NCI-H2171 (cell line): ENCODE measurements at places on chromosomes 2 and 18.
A peak's percentile ranks its signal among the peaks of the same experiment; 100 is the strongest.

DNA sequence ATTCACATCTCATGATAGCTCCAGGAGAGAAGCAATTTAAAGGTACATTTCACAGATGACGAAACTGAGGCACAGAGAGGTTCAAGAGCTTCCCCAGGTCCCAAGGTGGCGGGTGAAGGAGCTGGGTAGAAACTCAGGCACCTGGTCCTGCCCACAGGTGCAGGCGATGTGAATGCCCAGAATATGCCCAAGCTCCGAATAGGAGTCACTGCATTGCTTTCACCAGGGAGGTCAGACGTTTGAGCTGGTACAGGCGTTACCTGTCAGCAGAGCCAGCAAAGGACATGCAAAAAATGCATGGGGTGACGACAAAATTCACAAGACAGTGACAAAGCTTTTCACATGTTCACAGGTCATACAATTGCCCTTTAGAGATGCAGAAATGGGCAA is 247.9 kb downstream of the HDAC4 start:
- no peak for DNase-seq

GRCh38 chr2:50820176-50820575 is 211.8 kb downstream of the NRXN1 start:
- DNase-seq: peak; percentile 50

GRCh38 chr2:223510713-223511112 is 91.4 kb downstream of the SCG2 start:
- DNase-seq: no peak

DNA sequence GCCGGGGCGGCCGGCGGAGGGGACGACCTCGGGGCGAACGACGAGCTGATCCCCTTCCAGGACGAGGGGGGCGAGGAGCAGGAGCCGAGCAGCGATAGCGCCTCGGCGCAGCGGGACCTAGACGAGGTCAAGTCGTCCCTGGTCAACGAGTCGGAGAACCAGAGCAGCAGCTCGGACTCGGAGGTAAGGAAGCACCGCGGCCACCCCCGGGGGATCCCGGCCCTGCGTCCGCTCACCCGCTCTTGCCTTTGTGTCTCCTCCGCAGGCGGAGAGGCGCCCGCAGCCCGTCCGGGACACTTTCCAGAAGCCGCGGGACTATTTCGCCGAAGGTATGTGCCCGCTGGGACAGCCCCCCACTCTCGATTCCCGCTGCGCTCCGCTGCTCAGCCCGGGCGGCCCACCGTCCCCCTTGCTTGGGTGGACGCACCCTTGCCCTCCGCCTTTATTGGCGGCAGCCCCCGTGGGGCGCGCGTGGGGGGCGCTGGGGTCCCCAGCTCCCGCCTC is 611 bp downstream of the TCF7L1 start:
- no peak for DNase-seq

DNA sequence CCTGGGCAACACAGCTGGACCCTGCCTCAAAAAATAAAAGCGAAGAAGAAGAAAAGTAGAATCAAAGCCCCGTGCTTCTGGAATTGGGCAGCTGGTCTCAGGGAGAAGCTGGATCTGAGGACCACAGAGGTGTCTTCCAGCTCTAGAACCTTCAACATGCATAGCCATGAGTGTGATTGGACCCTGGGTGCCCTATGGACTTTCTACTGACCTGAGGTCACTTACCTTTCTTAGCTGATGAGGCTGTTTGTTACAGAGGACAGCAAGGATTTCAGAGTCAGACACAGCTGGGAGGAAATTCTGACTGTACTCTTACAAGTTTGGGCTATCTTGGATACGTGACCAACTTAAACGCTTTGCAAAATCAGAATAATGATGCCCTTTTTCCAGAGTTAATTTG is 82.4 kb upstream of the GATA6 start:
- DNase-seq: no peak

DNA sequence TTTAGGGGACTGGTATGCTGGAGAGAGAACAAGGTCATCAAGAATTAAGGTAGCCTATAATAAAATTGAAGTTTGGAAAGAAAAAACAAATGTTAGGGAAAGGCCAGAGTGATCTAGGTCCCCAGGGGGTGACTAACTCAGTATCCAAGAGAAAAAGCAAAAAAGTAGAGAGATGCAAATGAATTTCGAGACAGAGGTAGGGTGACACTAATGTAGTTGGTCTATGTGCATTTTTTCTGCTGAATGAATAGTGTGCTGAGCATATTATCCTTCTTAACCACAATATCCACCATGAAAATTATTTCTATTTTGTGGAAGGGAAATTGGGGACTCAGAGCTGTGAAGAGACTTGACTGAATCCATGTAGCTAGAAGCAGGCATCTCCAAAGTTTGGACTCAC is 9.8 kb downstream of the IL36A start:
- DNase-seq: no peak

DNA sequence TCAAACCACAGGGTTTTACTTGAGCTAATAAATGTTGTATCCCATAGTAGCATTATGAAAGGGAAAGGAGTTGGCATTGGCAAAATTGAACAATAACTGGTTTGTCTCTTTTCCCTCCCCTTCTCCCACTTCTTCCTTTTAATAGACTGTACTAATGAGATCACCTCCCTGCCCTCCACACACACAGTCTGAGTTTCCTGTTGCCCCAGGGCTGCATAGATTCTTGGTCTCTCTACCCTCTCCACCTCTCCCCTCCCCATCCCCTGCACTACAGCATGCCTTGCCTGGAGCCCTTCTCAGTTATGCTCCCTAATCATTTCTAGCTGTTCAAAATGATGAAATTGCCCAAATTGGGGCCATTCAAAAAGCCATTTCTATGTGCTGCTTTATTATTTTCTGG is 37.2 kb upstream of the NEMP2 start:
- no peak for DNase-seq

DNA sequence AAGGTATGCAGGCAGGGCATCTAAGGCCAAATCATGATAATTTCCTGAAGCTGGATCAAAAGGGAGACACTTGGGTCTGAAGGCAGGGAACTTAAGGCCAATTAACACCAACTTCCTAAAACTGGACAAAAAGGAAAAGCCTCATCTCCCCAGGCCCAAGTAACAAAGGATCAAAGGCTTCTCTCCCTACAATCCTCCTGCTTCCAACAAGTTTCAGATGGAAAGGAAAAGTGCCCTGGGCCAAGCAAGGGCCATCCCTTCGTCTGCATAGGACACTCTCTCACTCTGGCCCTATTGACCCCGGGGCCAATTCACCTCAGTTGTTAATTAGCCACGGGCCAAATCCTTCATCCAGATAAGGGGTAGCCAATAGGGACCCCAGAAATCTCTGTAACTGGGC is 1335.8 kb upstream of the CDH2 start:
- DNase-seq: no peak

- DNase-seq: no peak
These were observed 129.2 kb downstream of the KLHL29 start for GRCh38 chr2:23513872-23514793.

GRCh38 chr2:239188536-239188935 is 212.3 kb downstream of the HDAC4 start:
- no peak for DNase-seq

DNA sequence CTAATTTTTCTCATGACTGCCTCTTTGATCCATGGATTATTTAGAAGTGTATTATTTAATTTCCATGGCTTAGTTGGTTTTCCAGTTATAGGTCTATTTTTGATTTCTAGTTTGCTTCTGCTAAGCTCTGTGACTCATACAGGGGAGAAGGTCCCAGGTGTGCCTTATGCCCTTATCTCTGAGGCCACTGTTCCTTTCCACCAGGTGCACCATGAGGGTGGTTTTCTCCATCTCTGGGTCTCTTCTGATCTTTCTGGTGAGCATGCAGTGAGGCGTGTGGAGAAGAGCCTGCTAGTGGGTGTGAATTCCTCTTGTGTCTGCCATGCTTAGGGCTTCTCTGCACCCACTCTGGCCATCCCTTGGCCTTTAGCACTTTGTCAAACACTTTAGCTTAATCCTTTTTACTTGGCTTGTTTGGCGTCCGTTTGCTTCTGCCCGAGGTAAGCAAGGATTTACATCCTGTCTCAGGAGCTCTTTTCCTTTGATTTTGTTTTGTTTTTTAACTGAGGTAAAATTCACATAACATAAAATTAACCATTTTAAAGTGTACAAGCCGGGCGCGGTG is 129.8 kb upstream of the ARL4C start:
- DNase-seq: no peak

DNA sequence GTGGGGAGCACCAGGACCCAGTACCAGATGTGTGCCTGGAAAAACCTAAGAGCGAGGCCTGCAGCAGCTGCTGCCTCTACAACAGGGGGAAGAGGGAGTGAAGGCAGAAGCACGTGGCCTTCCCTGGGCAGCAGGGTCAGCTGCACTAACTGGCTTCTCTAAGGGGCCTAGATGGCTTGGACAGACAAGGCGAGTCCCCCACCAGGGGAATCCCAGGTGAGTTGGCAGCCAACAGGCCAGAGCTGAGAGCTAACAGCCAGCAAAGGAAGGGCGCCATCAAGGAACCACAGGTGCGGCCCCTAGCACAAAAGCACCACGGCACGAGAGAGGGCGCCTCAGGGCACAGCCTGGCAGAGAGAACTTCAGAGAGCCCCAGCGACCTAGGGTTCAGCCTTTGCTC is 19.8 kb upstream of the MAL start:
- DNase-seq: no peak

- DNase-seq: no peak
These were observed 29.5 kb downstream of the INPP4A start for GRCh38 chr2:98473995-98474780.

GRCh38 chr2:111919365-111919764 is 21.0 kb downstream of the MERTK start:
- DNase-seq: no peak

- DNase-seq: no peak
These were observed 62.6 kb upstream of the RPL31 start for GRCh38 chr2:100939445-100939844.

DNA sequence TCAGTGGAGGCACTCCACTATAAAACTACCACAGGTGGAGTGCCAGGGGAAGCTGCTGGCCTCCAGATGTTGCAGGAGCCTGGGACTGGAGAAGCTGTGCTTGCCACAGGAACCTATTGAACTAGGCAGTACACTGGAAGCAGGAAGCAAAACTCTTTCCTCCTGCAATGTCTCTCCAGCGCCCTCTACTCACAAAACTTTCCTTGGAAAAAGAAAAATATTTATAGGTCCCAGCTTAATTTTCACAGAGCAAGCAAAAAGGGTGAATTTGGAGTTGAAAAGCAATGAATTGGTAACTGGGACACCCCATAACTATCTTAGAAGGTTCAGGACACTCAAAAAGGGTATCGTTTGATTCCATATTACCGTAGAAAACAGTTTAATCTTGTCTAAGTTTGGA is 33.2 kb upstream of the REEP1 start:
- no peak for DNase-seq

- DNase-seq: no peak
These were observed 51.3 kb upstream of the CAB39 start for GRCh38 chr2:230661072-230661957.

DNA sequence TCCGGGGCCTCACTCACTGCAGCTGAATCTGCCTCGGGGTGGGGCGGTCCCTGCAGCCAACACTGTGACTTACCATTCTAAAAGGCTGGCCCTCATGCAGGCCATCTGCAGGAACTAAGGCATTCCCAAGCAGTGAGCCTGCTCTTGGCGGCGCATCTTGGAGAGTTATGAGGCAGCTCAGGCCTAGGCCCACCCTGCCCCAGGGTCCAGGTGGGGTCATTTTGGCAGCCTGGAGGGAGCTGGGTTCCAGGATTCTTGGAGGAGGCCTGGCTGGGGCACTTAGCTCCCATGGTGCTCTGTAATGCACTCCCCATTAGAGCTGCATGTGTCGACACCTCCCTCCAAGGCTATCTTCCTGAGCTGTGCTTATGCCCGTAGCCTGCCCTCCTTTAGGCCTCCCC is 14.8 kb upstream of the BIN1 start:
- no peak for DNase-seq

GRCh38 chr2:96264656-96265348 is 995 bp downstream of the TMEM127 start:
- peak; percentile 18 for DNase-seq

DNA sequence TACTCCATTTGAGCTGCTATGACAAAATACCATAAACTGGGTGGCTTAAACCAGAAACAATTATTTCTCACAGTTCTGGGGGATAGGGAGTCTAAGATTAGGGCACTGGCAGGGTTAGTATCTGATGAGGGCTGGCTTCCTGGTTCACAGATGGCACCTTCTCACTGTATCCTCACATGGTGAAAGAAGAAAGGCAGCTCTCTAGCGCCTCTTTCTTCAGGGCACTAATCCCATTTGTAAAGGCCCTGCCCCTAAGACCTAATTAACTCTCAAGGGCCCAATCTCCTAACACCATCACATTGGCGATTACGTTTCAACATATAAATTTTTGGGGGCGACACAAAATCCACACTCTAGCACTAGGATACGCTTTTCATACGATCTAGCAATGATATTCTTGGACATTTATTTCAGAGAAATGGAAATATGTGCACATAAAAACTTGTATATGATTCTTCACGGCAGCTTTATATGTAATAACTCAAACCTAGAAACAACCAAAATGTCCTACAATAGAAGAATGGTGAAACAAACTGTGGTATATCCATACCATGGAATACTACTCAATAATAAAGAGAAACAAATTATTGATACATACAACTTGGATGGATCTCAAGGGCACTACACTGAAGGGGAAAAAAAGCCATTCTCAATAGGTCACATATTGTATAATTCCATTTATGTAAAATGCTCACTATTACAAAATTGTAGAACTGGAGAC is 111.0 kb downstream of the BCL2L11 start:
- no peak for DNase-seq

- DNase-seq: peak; percentile 41
These were observed 97.3 kb downstream of the FMNL2 start for GRCh38 chr2:152432206-152432653.

DNA sequence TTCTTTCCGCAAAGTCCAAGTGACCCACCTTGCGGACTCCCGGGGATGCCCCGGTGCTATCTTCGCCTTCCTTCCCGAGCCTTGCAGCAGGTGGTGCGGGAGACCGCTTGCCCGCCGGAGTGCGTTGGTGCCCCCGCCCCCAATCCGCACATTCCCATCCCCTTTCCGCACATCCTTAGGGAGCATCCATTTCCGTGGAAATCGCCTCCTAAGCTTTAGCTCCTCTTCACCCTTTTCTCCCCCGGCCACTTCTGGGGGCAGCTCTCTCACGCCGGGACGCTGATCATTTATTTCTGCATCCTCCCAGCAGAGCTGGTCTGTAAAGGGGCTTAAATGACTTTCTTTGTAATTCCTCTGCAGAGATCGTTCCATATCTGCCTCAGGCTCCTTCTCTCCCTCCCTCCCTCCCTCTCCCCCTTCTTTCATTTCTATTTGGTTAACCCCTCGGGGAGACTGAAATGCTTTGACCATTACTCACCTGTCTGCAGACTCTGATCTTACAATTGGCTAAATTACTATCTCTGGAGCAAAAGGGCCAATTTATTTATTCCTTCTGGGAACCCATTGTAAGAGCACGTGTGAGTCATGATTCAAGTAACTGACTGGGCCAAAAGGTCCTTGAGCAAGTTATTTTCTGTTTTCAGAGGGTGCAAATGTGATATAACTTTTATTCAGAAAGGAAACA is 1.3 kb upstream of the LYPD1 start:
- DNase-seq: no peak

DNA sequence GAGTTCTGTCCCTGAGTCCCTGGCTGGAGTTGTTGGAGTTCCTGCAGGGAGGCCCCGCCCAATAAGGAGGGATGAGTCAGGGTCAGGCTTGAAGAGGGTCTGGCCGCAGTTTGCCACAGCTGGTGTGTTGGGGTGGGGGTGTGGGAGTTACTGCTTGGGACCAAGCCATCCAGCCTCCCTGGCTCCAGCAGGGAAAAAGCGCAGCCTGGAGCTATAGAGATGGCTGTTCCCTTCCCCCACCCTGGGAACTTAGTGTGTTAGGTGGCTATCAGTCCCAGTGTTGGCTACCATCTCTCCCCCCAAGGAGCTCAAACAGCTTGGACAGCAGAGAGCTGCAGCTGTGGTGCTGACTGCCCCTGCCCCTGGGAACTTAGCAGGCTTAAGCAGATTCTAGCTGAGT is 13.2 kb upstream of the TANK start:
- DNase-seq: no peak
